ENCODE measurements at places on chromosomes 13 and 19.

DNA sequence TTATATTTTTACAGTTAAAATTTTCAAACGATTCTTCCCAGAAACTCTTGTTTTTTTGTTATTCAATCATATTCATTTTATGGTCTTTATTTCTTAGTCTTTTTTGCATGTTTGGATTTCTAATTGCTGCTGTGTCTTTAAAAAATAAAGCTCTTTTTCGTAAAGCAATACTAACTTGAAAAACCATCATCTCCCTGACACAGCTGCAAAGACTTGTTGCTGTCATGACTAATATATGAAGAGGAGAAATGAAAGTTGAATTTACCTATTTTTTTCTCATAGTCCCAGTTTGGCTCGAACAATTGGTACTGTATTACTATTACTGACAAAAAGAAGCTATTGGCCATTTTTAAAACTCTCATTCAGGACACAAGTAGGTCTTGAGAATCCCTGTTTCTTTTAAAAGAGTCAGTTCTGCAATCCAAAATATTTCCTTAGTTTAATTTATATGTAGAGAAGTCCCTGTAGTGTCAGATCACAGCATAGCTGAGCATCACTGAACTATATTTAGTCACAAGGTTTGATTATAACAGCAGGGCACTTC, 12.1 kb upstream of the SPART start:
- no peak for DNase-seq

- DNase-seq = no peak
Measured at GRCh38 chr19:52600639-52601024, 30.5 kb downstream of the ZNF701 start.

DNA sequence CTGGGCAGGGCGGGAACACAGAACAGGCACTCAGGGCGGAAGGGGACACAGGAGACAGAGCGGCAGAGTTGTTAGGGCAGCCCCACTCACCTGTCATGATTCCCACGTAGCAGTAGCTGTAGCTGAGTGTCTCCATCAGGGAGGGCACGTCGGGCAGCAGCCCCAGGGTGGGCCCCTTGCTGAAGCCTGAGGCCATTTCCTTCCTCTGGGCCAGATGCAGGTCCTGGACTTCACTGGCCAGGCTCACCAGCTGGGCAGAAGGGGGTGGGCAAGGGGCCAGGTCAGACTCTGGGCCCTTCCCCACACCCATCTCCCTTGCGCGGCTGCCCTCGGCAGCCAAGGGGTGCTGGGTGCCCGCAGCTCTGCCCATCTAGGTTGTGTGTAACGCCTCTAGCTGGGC, 5.9 kb downstream of the MBOAT7 start:
- DNase-seq = no peak

DNA sequence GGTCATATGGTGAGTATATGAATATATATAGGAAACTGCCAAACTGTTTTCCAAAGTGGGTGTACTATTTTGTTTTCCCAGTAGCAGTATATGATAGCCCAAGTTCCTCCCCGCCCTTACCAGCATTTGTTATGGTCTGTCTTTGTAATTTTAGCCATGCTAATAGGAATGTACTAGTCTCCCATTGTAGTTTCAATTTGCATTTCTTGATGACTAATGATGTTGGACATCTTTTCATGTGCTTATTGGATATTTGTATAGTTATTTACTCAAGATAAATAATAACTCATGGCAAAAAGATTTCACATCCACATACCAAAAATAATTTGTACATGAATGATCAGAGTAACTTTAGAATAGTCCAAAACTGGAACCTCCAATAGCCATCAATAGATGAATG, 75.3 kb upstream of the SERP2 start:
- no peak for DNase-seq

- no peak for DNase-seq
Measured at GRCh38 chr13:23799945-23800344, 89.3 kb downstream of the MIPEP start.

GRCh38 chr19:51571599-51571998, 516 bp downstream of the ZNF175 start:
- DNase-seq = no peak

- no peak for DNase-seq
Measured at GRCh38 chr19:53007200-53007599, 6.5 kb upstream of the ERVV-1 start.

- DNase-seq = no peak
Measured at GRCh38 chr13:50757008-50757407, 86.5 kb downstream of the DLEU7 start.

DNA sequence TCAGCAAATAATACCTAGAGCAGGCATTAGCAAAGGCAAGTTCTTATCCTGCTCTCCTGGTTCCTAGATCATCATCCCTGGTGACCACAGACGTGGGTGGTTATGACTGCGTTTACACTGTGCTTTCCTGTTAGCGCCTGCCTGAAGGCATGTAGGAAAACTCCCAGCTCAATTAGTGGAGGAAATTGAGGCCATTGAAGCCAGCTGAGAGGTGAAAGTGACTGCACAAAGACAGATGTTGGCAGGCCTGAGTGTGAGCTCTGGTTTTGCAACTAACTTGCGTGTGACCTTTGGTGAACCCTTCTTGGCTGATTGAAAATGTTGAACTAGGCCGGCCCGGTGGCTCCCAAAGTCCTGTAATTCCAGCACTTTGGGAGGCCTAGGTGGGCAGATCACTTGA, 17.5 kb upstream of the NWD1 start:
- no peak for DNase-seq

DNA sequence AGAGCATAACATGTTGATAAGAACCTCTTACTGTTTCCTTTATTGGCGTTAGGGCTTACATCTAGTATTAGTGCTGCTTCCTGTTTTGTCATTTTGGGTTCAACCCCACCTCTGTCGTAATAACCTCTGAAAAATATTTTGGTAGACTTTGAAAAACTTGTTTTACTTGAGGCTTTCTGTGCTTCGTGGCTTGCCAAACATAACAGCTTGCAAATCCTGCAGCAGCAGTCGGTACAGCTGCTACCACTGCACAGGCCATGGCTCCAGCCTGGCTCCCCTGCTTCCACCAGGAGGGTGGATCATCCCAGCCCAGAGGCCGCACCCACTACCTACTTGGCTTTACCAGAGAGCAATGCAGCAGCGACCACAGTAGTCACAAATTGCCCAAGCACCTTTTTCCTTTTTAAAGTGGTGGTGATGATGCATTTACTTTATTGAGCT, 11.8 kb upstream of the CEACAM4 start:
- peak; percentile 63 for DNase-seq

DNA sequence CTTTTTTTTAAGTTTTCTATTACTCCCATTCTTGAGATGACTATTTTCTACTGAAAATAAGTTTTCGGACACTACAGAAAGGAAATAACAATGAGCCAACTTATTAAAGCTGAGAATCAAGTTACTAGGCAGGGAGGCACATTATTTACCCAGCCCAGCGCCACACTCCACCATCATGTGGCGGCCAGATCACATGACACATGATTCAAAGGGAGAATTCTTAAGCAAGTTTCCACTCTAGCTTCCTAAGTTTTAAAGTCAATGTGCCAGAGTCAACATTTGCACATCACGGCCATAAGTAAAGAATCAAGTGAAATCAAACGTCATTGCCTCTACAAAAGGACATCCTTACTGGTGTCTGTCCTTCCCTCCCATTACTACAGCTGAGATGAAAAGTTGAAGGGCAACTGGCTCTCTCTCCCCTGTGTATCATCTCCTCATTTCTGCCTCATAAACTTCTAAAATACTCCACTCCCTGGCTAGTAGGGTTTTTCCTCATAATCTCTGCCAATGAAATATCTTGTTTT, 81.7 kb downstream of the KLF12 start:
- DNase-seq = no peak

All from GF-D8 (cell line).